Astrocyte of the hippocampus (primary cell): ENCODE measurements at places on chromosomes 2 and 18.

DNA sequence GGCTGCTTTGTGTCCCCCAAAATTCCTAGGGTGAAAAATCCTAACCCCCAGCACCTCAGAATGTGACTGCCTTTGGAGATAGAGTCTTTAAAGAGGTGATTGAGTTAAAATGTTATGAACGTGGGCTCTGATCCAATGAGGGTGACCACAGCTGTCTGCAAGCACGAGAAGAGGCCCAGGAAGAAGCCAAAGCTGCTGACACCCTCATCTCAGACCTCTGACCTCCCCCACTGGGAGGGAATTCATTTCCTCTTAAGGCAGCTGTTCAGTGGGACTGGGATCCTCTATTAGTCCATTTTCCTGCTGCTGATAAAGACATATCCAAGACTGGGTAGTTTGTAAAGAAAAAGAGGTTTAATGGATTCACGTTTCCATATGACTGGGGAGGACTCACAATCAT, 544.4 kb downstream of the DCDC2C start:
- no peak for DNase-seq

DNA sequence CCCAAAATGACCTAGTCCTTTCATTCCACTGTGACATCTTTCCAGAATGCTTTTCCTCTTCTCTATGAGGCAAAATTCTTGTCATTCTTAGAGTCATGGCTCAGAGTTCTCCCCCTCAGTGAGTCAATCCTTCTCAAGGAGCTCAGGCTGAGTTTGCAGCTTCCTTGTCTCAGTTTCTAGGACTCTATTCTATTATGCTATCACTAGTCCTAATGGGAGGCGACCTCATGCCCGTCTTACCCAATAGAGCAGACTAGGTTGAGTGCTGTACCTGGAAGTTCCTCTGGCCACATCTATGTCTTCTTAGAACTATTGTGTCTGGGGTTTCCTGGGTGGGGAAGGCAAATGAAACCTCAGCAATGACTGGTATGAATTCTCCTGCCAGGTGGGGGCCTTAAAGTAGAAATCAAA, 51.5 kb downstream of the HAUS1 start:
- DNase-seq, result peak; percentile 90

DNA sequence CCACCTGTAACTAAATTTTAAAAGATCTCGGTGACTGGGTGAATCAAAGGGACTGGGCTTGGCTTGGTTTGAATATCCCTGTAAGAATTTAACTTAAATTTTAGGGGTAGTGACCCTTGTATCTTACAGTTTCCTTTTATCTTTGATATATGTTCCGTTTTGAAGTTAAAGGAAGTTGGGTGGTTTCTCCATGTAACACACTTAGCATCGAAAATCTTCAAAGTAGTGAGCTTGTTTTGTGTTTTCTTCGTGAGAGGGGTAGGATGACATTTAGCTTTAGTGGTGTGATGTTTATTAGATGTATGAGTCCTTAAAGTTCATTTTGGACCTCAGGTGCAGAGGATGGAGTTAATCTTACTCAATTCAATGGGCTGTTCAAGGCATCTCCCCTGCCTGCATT, 1.6 kb downstream of the WDR7 start:
- no peak for DNase-seq

DNA sequence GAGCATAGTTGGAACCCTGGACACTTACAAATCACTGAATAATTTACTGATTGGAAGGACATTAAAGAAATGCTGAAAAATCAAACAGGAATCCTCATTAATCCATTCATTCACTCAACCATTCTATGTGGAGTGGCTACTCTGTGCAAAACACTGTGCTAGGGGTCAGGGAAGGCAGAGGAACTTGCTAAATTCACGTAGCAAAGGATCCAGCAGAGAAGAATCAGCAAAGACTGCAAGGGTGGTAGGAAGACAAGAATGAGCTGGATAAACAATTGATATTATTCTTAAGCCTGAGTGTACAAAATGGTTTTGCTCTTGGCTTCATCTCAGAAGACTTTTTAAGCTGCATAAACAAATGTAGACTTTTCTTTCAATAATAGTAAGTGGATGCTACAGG, 164.3 kb upstream of the CAVIN2 start:
- no peak for DNase-seq

DNA sequence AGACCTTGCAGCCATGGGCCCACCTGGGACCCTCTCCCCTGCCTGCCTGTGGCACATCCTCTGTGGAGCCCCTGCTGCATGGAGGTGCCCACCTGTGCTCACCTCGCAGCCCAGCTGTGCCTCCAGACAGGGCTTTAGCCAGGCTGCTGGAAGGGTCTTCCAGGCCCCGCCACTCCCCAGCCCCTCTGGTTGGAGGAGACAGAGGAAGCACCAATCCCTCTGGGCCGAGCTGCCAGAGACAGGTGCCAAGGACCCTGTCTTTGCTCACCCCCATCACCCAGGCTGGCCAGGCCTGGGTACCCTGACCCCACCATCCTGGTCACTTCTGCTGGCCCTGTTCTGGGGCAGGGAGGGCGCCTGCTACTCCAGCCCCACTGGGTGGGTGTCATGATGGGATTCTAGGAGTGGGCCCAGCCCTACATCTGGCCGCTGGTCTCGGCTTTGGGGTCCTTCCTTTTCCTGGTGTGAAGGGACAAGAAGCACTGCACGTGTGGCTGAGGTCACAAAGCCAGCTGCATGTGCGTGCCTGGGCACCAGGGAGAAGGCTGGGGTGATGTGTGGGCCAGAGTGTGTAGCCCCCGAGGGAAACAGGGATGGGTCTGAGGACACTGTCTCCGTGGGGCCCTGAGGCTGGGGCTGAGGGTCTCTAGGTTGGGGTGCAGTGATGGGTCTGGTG, 9.3 kb upstream of the NEU4 start:
- no peak for DNase-seq

DNA sequence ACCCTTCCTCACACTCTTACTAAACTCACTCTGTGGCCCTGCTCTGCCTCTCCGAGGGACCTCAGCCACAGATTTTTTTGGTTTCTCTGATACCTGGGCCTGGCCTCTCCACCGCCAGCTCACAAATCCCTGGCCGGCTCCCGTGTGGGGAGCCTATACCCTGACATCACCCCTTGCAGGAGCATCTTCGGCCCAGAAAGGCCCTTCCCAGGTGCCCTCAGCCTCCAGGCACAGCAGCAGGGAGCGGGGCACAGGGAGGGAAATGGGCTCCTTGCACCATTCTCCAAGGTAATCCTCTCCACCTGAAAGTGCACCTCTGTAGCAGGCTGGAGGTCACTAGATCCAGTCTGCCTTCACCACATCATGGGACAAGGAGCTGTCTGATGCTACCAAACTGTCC, 43.2 kb downstream of the CRACDL start:
- DNase-seq, result no peak

DNA sequence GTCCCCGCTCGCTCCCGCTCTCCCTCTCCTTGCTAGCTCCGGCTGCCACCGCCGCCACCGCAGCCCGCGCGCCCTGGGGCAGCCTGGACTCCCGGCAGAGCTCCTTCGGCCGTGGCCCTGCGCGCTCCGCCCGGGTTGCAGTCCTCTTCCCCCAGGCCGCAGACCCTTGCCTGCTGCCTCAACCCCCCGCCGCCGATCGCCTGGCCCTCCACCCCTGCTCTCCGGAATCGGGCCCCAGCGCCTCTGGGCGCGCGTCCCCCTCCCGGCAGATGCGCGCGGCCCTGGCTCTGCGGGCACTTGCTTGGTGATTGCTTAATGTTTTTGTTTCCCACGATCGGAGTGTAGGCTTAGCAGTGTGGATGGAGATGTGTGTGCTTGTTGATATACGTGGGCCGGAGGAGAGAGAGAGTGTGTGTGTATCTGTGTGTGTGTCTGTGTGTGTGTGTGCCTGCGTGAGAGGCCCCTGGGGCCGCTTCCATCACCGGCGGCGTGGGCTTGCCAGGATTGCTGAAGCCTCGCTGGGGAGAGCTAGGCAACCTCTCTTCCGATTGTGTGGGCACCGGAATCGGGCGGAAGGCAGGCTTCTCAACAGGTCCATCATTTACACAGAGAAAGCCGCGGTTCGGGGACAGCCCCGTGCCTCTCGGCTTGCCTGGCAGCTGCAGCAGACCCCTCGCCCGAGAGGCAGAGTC, 877 bp downstream of the INHBB start:
- DNase-seq, result peak; percentile 48

DNA sequence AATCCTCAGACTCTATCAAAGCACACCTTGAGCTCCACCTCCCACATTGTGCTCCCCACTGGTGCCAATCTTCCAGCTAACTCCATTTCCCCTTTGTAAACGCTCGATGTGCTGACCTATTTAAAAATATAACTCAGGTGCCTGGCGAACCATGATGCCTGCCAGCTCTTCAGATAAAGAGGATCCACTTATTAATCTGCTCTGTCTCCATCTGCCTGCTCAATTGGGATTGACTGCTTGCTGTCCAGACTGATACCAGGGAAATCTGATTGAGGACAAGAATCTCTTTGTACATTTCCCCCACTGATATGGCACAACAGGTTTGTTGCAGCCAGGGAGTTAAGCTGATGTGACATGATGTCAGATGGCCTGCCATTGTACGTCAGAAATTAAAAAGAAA, 2036.5 kb upstream of the CELF4 start:
- DNase-seq, result no peak

- peak; percentile 20 for DNase-seq
Measured at GRCh38 chr18:63850020-63850419, 37.5 kb upstream of the SERPINB2 start.

DNA sequence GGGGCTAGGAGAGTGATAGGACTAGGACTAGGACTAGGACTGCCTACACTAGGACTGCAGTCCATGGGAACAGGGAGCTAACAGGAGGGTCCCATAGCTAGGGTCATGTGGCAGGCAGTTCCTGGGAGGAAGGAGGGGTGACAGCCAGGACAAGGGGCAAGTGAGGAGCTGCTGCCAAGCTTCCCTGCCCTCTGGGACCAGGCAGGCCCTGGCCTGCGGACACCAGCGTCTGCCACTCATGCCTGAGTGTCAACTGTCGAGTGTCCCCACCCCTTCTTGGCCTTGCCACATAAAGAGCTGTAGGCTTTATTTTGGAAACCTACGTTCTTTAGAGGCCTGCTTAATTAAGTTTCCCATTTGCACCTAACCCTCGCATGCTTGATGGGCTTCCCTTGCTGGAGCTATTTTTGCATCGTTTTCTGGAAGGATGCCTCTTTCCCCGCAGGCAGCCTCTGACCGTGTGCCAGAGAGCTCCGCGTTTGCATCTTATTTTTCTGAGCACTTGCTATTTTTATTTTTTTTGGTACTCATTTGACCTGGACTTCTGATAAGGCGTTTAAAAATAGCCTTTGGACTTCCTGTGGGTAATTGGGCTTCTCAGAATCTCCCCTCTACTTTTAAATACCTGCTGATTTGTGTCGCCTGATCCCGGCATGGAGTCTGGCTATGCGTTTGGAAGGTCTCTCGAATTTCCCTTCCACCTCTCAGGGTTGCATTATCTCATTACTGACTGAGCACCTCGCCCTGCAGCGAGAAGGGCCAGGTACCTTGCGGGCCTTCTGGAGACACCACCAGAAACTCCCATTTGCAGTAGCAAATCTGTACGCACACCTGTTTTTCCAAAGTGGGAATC, 66.4 kb downstream of the SH3RF3 start:
- peak; percentile 63 for DNase-seq

DNA sequence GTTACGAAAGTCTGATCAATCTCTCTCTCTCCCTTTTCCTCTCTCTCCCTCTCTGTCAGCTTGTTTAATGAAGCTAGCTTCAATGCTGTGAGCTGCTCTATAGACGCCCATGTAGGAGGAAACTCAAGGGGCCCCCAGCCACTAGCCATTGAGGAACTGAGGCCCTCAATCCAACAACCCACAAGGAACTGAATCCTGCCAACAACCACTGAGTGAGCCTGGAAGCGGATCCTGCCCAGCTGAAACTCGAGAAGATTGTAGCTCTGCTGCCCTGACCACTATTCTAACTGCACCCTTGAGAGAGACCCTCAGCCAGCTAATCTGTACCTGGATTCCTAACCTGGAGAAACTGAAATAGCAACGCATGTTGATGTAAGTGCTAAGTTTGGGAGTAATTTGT, 129.2 kb downstream of the BCL11A start:
- DNase-seq, result no peak

DNA sequence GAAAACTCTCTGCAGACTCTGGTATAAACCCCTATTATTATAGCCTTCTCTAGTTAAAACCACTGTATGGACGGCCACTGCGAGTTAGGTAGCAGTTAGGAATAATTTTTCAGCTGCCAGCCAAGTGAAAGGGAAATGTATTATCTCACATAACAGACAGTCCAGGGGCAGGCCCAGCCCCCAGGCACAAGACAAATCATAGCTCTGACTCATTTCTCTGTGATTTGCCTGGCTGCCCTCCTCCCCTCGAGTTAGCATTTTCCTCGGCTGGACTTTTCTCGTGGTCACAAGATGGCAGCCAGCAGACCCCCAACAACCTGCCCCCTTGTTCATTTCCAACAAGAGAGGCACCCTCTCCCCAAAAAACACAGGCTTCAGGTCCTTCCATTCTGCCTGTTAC, 10.5 kb downstream of the VIT start:
- peak; percentile 57 for DNase-seq
